ENCODE measurements at places on chromosomes 7 and 10.

GRCh38 chr10:21488246-21488956 is 37.1 kb downstream of the SKIDA1 start:
- no peak for DNase-seq

GRCh38 chr7:65285906-65286864 is 87.5 kb upstream of the ZNF92 start:
- DNase-seq: no peak

DNA sequence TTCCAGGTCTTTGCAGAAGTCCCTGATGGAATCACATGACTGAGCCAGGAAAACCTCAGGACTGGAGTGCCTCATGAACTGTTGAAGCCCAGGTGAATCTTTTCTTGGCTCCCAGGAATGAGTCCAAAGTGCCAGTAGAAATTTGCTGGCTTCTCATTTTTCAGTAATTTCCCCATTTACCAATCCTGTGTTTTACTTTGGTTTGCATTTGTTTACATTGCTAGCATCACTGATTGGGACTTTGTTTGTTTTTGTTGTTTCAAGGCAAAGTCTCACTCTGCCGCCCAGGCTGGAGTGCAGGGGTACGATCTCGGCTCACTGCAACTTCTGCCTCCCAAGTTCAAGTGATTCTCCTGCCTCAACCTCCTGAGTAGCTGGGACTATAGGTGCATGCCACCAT is 1.6 kb upstream of the ZNF12 start:
- no peak for DNase-seq

GRCh38 chr10:34854147-34854601 is 39.1 kb upstream of the PARD3 start:
- no peak for DNase-seq

DNA sequence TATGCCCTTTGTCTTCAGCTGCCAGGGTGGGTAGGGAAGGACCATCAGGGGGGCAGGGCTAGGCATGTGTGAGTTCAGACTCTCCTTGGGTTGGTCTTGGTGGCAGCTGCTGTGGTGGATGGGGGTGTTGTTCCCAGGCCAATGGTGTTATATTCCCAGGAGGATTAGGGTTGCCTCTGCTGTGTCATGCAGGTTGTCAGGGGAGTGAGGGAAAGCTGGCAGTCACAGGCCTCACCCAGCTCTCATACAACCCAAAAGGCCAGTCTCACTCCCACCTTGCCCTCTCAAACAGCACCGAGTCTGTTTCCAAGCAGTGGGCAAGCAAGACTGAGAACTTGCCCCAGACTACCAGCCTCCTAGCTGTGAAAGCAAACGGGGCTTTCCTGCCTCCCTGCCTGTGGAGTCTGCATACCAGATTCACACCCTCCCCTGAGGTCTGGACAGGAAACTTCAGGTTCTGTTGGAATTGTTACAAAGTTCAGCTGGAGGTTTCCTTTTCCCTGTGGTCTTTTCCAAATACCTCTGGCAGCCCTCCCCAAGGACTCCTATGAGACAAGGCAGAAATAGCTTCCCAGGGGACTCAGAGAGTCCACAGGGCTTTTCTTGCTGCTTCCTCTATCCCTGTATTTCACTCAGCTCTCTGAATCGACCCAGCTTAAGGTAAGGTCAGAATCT is 1.4 kb downstream of the HYAL4 start:
- no peak for DNase-seq

DNA sequence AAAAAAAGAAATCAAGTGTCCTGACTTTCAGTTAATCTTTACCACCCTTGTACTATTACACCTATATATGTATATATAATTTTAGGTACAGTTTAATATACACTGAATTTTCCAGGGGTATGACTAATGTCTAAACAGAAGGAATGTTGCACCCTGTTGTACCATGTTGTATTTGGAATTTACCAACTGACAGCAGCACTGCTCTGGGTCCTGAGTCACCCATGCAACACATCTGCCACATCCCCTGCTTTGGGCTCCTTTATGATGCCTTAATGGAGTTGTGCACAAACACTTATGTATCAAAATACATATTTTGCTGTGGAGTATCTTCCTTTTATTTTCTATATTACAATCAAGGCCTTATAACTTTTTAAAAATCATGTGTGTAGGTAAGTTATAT is 21.2 kb downstream of the YAE1 start:
- no peak for DNase-seq

GRCh38 chr10:93277360-93277759 is 203.7 kb downstream of the CYP26A1 start:
- no peak for DNase-seq

DNA sequence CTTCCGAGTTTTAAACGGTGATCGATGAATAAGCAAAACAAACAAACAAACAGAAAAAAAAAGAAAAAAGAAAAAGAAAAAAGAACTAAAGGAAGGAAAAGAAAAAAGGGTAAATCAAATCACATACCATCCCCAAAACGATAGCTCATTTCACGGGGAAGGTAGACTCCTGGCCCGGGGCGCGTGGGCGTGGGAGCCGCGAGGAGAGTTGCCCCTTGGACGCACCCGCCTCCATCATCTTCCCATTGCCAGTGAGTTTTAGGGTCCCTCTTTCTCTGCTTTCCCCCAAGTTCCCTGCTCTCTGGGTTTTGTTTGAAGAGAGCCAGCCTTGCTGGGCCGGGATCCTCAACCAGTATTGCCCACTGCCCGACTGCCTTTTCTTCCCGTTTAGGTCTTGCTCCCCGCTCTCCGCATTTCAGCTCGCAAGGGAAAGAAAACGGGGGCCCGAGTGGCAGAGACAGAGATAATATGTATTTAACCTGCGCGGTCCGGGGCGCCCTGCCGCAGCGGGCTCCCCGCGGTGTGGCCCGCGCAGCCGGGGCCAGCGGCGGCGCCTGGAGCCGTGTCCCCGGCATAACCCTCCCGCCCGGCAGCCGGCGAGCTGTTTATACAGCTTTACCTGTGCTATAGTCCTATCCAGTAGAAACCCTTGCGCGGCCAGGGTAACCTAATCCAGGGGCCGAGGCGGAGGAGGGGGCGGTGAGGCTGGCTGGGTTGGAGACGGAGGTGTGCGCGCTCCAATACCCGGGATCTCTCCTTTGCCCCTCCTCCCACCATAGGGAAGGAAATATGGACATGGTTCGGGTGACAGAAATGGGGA is 5.2 kb upstream of the GATA3 start:
- DNase-seq: no peak

DNA sequence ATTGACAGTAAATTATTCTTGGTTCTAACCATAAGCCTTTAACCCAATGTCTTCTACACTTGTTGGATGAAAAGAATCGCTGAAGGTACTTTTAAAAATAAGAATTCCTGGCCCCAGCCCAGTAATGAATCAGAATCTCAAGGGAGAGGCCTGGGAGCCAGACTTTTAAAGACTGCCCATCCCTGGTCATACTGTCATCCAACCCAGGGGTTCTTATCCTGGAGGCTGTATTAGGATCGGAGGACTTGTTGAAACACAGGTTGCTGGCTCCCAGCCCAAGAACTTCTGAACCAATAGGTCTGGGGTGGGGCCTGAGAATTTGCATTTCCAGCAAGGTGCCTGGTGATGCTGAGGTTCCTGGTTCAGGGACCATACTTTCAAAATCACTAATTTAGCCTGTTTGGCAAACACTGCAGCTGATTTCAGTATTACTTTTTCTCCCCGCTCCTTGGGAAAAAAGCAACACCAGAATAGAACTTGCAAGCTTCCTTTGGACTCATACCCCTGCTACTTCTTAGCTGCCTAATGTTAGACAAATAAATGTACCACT is 79.5 kb upstream of the FAM133B start:
- DNase-seq: no peak

DNA sequence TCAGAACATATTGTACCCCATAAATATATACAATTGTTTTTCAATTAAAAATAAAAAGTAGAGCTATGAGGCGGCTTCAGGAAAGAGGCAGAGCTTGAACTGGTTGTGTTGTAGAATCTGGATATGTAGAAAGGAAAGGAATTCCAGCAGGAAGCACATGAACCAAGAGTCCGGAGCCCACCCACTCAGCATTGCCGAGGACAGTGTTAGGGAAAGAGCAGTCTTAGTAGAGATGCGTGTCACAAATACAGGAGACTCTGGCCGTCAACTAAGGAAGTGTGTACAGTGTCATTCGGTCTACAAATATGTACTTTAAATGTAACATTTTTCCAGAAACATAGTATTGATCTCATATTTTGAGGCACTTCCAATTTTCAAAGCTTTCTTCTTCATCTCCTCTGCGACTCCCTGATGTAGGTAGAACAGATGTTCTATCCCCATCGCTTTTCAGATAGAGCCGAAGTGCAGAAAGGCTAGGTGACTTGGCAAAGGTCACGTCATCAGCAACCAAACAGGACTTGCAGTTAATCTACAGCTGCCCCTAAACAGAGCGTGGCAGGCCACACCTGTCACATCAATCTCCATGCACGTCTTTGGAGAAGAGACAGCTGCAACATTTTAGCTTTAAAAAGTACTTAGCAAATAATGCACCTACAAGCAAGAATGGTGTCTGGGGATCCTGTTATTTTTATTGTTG is 25.3 kb upstream of the GJD4 start:
- DNase-seq: no peak

DNA sequence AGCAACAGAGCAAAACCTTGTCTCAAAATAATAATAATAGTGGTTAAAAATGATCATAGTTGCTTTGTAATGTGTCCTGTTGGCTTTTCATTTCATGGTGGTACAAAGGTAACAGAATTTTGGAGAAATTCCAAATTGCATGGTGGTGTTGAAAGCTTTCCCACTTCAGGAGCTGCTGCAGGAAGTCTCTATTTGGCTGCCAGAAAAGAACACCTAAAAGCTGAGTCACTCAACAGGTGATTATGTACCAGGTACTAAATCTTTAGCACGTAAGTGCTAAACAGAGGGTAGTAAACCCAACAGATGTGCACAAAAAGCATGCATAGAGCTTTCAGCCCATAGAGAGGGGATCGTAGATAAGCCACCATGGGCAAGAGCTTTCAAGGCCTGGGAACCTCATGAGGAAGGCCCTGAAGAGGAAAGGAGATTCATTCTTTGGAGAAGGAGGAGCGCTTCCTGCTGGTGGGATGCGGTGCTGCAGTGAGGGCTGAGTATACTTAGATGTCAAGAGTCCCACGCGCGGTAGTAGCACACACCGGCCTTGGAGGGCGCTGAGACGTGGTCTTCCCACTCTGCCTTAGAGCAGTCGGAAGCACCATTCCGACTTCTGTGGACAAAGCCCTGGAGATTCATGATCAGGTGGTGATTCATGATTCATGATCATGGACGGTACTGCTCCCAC is 118.7 kb downstream of the RALA start:
- DNase-seq: no peak

DNA sequence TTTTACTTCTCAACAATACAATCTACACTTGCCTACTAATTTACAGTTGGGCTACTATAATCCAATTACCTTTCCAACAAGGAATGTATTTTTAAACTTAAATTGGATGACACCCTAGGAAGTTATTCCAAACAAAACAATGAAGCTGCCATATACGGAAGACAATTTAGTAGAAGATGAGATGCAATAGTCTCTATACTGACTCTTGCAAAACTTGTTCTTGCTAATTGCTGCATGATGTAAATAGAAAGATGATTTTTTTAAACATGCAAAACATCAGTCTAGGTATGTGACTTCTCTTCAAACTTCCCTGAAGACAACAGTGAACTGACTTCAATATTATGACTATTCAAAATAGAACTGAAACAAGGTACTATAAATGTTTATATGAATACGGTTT is 17.6 kb downstream of the NT5C3A start:
- no peak for DNase-seq

GRCh38 chr7:138575897-138576428 is 115.9 kb downstream of the TRIM24 start:
- DNase-seq: no peak

GRCh38 chr10:44478040-44478439 is 93.1 kb upstream of the CXCL12 start:
- DNase-seq: no peak

DNA sequence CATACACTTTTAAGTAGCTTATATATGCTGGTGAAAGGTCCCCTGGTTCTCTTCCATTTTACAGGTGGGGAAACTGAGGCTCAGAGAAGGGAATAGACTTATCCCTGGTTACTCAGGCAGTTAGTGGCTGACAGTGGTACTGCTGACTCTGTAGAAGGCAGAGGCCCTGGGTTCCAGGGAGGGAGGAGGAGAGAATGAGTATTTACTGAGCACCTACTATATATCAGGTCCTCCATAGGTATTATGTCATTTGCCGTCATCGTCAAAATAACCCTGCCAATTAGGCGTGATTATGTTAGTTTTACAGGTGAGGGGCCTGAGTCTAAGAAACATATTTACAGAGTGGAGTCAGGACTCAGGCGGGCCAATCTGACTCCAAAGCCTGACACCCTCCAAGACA is 13.3 kb upstream of the PALD1 start:
- no peak for DNase-seq

DNA sequence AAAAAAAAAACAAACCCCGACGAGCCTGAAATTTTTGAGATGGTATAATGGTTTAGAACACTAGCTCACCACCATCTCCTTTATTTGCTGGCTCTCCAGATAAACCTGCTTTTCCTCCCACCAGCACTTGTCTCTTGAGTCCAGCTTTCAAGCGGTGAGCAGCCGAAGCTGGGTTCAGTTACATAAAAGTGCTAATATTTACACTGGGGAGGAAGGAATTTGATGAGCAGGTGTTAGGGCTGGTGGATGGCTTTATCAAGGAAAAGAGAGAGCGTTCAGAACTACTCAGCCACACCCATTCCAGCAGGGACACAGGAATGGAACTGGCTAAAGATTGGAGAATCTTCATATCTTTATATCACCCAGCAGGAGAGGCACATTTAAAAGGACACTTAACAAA is 6.6 kb upstream of the CALML3 start:
- no peak for DNase-seq

DNA sequence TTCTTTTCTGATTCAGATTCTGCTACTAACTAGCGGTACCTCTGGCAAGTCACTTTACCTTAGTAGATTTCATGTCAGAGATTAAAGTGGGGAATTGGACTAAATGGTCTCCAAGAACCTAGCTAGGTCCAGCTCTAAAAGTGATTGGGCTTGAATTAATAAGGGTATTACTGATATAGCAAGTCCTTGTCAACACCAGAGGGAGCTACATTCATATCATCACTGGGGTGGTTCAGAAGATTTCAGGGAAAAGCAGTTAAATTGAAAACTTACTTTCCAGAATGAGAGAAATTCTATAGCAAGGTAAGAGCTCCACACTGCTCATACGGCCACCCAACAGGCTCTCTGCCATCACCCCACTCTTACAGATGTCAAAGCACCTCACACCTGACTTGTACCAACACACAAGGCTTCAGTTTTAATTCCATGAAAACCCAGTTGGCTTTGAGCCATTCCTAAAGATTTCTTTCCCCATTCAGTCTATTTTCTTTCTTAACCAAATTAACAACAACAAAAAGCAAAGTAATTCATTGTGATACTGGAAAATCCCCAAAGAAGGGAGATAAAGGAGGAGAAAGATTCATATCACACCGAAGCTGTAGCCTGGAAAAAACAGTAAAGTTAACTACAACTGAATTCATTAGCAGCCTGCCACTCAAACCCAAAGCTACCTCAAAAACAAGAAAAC is 38.0 kb upstream of the SPOCK2 start:
- no peak for DNase-seq

DNA sequence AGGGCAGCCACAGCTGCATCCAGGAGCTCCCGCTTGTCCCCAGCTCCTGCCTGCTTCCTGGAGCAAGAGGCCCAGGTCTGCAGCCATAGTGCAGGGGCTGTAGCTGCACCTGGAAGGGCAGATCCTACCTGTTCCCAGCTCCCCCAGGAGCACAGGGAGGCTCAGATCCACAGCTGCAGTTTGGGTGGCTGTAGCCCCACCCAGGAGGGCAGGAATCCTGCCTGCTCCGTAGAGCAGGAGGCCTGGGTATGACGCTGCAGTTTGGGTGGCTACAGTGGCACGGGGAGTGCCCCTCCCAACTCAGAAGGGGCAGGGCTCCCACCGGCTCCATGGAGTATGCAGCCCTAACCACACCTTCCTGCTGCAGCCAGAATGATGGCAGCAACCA is 26.7 kb upstream of the CDCA7L start:
- DNase-seq: no peak

Measured in RWPE2 (cell line).